Ovary (tissue), 10 donors: ENCODE measurements at places on chromosomes 3 and 15. TPM values are rescaled to one million over a fixed set of nuclear protein-coding genes. Genes with fewer than 3 reads are reported as not detected.

Gene TBCCD1
- polyA plus RNA-seq: 11.1 TPM

Gene ASB7
- polyA plus RNA-seq: 7.8 TPM

Gene PROS1
- 44.0 TPM for polyA plus RNA-seq

- no peak for DNase-seq
These were observed 185.1 kb upstream of the TPM1 start for GRCh38 chr15:62857411-62857853.

GRCh38 chr3:37223141-37223558 is 48.8 kb upstream of the LRRFIP2 start:
- DNase-seq: no peak

GRCh38 chr3:154100556-154100955 is 20.6 kb upstream of the ARHGEF26 start:
- no peak for DNase-seq

DNA sequence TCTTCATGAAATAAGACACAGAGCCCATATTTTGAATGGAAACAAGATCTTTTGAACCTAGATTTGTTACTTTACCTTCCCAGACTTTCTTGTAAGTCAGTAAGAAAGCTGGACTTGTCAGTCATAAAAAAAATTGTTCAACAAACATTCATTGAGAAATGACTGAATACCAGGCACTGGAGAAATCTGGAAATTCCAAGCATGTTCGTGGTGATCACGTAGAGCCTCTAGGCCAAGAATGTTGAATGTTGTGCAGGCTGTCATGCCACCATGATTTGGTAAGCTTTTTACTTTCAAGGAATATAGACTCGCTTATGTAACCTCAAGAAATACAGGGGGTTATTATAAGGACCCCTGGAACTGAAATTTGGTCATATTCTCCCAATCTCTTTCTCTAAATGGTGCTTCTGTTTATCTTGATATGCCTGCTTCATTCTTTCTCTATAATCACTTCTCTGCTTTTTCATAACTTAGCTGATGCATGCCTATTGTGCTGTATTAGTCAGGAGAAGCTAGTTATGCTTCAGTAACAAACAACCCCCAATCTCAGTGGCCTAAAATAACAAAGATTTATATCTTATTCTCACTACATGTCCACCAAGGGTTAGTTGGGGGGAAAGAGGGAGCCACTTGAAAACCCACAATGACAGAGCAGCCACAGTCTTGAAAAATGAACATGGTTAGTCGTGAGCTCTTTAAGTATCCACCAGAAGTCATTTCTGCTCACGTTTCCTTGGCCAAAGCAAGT is 3.4 kb upstream of the TPM1 start:
- no peak for DNase-seq

DNA sequence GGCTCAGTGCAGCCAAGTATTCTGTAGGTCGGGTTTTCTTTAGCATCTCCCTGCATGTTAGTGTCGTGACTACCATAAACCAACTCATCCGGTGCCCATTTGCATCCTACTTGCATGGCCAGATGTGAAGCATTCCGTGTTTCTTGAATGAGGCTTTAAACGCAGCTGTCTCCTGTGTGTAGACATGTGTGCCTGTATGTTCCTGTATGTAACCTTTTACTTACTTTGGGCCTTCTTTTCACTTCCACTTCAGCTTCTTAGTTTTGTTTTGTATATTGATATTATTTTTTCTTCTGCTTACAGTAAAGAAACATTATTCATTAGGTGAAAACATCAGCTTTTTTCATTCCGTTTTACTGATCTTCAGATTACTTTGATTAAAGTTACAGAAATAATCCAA is 267.9 kb downstream of the BBX start:
- DNase-seq: no peak

DNA sequence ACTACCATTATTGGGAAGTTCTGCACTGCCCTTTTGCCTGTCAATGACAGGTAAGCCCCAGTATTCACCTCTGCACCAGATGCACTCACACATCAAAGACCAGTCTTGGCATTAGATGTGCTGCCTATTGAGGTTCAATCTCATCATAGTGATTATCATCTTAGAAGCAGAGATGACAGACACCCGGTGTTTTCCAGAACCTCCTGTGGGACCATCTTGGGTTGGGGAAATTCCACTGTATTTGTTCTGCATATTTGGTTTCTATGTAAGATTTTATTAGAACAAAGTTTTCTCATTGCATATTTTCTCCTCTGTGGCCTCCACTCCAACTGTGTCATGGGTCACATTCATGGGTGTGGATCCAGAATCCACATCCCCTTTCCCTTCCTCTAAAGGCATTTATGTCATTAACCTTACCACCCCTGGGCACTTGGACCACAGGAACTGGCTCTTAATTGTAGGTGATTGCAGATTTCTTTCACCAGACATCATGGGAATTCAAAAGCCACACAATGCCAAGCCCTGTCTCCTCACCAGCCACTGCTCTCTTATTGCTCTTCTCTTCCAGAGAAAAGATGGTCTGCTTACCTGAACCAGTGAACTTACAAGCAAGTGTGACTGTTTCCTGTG is 31.2 kb downstream of the PLA1A start:
- no peak for DNase-seq

- no peak for DNase-seq
These were observed 613.4 kb downstream of the ZPLD1 start for GRCh38 chr3:103048068-103048722.

DNA sequence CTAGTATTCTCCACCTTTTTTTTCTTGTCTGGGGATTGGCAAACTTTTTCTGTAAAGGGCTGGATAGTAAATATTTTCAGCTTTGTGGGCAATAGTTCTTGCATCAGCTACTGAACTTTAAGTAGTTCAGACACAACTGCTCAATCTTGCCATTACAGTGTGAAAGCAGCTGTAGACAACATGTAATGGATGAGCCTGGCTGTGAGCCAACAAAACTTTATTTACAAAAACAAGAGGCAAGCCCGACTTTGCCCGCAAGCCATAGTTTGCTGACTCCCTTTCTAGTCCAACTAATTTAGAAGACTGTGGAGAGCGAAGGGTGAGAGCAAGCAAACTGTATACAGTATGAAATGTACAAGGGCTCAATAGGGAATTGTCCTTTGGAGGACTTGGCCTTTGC is 6.2 kb downstream of the FRMD4B start:
- DNase-seq: no peak
